ENCODE measurements at places on chromosomes 11 and 22.

DNA sequence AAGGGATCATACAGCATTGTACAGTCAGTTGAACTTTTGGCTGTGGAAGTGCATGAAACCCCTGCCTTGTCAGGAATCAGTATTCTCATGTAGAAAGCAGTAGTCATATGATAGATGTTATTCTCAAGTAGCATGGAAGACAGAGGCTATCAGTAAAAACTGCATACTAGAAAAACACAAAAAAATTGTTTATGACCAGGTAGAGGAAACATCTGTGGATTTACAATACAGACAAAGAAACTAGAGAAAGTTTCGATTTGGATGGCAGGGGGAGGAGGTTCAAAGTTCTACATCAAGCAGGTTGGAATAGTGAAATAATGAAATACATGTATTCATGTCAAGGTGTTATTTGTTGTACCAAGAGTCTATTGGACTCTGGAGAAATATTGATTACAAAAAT, 212.3 kb upstream of the DDI1 start:
- DNase-seq: no peak

GRCh38 chr11:119094816-119095065, 6.9 kb downstream of the DPAGT1 start:
- DNase-seq: peak; percentile 52

- no peak for DNase-seq
Measured at GRCh38 chr11:46555267-46556054, 38.4 kb downstream of the AMBRA1 start.

- no peak for DNase-seq
Measured at GRCh38 chr11:41282395-41282794, 177.1 kb downstream of the LRRC4C start.

DNA sequence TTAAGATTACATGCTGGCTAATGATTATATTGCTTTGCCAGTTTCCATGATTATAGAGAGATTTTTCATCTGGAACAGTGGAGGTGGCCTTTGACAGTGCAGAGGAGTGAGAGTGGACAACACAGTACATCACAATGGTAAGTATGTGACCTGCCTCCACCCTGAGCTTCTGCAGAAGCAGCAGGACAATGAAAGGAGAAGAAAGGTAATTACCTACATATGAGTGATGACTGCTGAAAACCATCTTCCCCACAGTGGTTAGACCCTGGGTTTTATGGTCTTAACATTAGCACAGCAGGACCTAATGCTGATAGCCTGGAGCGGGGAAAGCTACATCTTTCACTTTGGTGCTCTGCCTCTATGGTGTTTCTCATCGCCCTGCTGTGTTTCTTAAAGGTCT, 454.7 kb upstream of the DDI1 start:
- DNase-seq: no peak

DNA sequence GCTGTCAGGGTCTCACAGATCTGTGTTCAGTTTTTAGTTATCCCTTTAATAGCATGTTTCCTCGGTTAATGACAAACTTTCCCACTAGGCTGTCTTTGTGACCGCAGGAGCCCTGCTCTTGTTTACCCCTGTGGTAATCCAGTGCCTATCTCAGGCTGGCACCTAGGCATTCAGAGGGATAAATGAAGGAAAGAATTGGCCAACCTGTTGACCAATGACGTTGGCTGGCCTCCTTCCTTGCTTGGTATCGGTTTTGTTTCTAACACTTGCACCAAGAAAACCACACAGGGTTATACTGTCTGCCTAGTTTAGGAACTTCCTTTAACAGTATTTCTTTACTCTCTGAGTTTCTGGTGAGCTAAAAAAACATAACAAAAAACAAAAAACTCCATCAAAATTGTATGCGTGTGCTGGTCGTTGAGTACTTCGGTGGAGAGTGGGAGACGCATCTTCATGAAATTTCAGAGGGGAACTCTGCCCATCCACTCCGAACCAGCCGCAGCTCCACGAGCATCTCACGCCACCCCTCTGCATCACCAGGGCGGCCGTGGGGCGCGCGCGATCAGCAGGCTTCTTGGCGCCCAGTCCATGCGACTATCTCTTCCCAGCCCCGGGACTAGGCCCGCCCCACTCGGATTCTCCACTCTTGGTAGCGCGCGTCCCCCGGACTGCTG, 563 bp upstream of the ENDOD1 start:
- no peak for DNase-seq

- DNase-seq: no peak
Measured at GRCh38 chr22:39383841-39384625, 15.5 kb upstream of the TAB1 start.

- no peak for DNase-seq
Measured at GRCh38 chr11:83881428-83881827, 595.3 kb upstream of the CCDC90B start.

GRCh38 chr11:77187776-77188632, 60.0 kb downstream of the MYO7A start:
- DNase-seq: peak; percentile 81

- DNase-seq: no peak
Measured at GRCh38 chr22:25420925-25421904, 143.3 kb upstream of the GRK3 start.

DNA sequence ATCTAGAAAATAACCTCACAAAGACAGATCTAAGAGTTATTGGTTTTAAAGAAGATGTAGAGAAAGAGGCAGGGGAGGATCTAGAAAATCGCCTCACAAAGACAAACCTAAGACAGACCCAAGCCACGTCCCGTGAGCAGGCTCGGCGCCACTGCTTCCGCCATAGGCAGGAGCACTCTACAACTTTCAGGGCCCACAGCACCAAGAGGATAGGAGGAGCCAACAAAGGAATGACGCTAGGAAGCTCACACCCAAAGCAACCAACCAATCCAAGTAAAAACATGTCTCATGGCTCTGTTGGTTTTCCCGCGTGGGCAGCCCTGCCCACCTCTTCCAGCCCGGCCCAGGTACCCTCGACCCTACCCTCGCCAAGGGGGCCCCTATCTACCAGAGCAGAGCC, 4167.4 kb upstream of the OR11H1 start:
- no peak for DNase-seq

GRCh38 chr11:134645576-134645975, 233.5 kb upstream of the B3GAT1 start:
- no peak for DNase-seq

- no peak for DNase-seq
Measured at GRCh38 chr11:623349-623869, 1.3 kb downstream of the CDHR5 start.

DNA sequence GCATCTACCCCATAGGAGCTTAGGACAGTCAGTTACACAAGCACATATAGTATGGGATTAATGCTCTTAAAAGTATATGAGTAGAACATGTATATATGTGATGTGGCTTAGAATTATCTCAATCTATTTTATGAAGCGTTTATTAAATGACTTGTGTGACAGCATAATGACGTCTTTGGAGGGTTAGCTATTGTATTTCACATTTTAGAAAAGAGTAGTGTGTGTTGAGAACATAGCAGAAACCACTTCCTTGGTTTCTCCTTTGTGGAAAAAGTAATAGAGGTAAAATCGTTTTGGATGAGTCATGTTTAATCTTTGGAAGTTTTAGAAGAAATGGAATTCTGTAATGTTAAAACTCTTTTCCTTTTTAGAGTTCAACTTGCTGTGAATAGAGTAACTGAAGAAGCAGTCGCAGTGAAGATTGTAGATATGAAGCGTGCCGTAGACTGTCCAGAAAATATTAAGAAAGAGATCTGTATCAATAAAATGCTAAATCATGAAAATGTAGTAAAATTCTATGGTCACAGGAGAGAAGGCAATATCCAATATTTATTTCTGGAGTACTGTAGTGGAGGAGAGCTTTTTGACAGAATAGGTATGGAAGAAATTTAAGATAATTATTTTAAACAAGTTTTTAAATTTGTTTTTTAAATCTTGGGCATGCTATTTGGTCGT, 2.4 kb downstream of the CHEK1 start:
- no peak for DNase-seq

- DNase-seq: peak; percentile 51
Measured at GRCh38 chr11:117144477-117145392, 648 bp downstream of the PAFAH1B2 start.

DNA sequence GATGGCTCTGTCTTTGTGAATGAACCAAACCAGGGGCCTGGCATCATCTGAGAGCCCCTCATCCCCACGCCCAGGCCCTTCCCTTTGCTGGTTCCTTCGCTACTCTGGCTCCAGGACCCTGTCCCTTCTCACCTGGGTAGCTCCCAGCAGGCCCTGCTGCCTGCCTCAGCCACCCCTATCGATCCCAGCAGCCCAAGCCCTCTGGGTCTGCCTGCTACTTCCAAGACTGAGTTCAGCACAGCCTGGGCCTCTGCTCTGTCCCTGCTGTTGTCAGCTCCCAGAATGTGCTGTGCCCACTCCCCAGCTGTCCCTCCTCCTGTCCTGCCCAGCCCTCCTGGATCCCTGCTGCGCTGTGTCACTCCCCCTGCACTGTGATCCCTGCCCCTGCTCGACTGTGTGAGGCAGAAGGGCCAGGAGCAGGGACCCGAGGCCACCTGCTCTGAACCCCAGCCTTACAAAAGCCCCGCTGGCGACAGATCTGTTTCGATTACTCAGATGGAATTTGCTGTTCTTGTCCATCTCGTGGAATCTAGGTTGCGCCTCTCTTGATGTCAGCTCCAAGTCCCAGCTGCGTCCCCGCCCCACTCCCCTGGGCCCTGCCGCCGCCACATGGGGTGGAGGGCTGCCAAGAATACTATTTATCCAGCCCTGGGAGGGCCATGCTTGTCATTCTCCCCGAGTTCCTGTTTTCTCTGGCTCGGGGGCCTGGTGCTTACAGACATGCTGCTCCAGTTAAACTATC, 13.0 kb downstream of the MRPL21 start:
- DNase-seq: no peak

DNA sequence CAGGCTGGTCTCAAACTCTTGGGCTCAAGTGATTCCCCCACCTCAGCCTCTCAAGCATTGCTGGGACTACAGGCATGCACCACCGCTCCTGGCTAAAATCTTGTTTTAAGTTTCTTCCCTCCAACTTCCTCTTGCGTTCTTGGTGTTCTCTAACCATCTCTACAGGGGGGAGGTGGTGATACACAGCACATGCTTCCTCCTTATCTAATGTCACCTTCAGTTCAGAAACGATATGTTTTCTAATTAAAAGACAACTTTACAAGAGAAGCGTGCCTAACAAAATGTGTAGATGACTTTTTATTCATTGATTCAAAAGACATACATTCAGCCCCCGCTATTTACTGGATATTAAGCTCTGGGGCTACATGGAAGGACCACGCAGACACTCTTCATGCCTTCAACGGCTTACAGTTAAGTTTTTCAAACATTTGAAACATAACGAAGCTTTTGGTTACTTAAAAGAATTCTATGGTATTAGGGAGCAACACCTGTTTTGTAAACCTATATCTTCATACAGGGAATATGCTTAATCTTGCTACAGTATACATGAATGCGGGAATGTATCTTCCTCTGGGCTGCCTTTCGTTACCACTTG, 933 bp upstream of the DLAT start:
- DNase-seq: peak; percentile 29

DNA sequence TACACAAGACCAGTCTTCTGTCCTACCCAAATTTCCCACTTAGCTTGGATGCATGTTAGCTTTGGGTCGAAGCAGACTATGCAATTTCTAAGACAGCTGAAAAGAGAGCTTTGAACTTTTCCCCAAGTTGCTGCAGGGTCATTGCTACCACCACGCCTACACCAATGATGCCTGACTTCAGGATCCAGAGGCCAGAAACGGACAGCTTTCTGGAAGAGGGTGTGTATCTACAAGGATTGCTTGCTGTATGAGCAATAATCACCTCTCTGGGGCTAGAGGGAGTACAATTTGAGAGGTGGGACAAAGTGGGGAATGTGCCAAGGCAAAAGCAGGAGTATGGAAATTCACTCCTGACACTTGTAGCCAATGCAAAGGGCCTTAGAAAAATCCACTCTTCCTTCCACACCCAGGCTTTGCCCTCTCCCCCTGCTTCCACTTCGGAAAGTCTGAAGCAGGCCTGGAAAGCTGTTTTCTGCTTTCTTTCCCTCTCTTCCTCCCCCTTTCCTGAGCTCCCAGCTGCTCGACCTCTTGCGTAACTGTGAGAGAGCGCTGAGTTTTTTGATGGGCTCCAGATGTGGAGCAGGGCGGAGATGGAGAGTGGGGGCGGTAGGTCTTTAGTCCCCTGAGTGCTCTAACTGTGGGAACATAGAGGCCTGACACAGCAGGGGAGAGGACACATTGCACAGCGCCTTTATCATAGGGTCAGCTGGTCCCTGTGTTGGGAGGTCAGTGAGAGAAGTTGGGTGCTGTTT, 2.1 kb upstream of the PHLDB1 start:
- peak; percentile 52 for DNase-seq

GRCh38 chr11:88327061-88327460, 10.5 kb downstream of the CTSC start:
- DNase-seq: no peak

DNA sequence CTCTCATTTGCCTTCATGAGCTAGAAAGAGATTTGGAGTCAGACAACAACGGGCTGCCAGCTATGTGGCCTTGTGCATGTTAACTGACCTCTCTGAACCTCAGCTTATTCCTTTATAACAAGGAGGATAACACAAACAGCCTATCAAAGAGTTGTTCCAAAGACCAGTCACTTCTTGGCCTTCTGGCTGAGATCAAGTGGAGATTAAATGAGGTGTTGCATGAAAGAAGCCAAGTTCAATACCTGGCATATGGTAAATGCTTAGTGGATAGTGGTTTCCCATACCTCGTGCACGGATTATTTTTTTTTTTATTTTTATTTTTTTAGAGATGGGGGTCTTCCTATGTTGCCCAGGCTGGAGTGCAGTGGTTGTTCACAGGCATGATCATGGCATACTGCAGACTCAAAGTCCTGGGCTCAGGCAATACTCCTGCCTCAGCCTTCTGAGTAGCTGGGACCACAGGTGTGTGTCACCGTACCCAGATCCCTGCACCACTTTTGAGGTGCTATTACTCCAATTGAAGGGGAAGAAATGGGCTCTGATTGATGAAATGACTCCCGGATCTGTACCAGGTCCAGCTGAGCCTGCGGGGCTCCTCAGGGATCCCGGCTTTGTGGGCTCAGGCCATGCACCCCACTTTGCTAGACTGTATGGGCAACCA, 4.9 kb downstream of the LGALS1 start:
- DNase-seq: no peak

- DNase-seq: no peak
Measured at GRCh38 chr11:118615976-118616371, 8.6 kb downstream of the PHLDB1 start.

DNA sequence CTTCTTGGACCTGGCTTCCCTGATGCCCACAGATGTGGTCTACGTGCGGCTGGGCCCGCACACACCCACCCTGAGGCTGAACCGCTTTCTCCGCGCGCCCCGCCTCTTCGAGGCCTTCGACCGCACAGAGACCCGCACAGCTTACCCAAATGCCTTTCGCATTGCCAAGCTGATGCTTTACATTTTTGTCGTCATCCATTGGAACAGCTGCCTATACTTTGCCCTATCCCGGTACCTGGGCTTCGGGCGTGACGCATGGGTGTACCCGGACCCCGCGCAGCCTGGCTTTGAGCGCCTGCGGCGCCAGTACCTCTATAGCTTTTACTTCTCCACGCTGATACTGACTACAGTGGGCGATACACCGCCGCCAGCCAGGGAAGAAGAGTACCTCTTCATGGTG, 1.2 kb downstream of the CNGA4 start:
- no peak for DNase-seq

- DNase-seq: peak; percentile 96
Measured at GRCh38 chr11:68127714-68128681, 6.8 kb upstream of the CHKA start.
